ENCODE measurements at places on chromosomes 13 and 19.

DNA sequence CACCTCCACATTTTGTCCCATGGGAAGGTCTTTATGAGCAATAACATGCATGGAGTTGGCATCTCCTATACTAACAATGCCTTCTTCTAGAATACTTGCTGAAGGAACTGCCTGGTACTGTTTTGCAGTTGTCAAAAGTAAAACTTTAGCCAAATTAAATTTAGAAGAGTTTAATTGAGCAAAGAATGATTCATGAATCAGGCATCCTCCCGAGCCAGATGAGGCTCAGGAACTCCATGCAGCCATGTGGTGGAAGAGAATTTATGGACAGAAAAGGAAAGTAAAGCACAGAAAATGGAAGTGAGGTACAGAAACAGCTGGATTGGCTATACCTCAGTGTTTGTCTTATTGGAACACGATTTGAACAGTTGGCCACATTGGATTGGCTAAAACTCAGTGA lies 1081.9 kb downstream of the SLITRK1 start:
- peak; percentile 4 for DNase-seq

GRCh38 chr13:51287758-51288157 lies 51.7 kb upstream of the SERPINE3 start:
- no peak for DNase-seq

DNA sequence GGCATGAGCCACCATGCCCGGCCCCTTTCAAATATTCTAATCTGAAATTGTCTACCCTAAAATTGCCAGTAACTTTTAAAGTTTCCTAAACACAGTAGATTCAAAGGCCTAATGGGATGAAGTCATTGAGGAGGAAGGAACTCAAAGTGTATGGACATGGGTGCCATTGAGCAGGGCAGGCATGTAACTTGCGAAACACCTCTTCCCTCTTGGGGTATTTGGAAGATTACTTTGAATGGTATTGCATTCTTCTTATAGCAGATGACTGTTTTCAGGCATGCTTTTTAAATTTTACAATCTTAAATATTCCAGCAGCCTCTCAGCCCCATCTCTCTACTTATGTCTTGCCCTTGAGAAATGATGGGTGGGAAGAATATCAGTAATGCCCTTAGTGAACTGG lies 21.0 kb downstream of the TM9SF2 start:
- DNase-seq: peak; percentile 43

GRCh38 chr13:111117289-111117688 lies 2.2 kb downstream of the ARHGEF7 start:
- no peak for DNase-seq

GRCh38 chr13:93066187-93066586 lies 160.4 kb upstream of the GPC6 start:
- peak; percentile 3 for DNase-seq

DNA sequence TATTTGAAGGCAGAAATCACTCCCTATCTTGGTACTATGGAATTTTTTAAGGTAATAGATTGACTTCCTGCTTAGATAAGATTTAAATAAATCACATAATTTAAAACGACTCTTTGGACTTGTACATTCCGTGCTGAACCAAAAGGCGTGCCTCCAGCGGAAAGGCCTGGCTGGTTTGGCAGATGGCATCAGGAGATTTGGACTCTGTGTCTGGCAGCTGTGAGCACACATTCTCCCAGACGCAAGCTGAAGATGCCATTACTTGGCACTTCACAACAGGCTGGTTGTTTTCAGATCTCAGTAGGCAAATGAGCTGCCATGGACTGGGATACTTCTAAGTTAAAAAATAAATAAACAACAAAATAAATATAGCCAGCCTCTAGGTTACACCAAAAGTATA lies 104.5 kb upstream of the SLC15A1 start:
- no peak for DNase-seq

DNA sequence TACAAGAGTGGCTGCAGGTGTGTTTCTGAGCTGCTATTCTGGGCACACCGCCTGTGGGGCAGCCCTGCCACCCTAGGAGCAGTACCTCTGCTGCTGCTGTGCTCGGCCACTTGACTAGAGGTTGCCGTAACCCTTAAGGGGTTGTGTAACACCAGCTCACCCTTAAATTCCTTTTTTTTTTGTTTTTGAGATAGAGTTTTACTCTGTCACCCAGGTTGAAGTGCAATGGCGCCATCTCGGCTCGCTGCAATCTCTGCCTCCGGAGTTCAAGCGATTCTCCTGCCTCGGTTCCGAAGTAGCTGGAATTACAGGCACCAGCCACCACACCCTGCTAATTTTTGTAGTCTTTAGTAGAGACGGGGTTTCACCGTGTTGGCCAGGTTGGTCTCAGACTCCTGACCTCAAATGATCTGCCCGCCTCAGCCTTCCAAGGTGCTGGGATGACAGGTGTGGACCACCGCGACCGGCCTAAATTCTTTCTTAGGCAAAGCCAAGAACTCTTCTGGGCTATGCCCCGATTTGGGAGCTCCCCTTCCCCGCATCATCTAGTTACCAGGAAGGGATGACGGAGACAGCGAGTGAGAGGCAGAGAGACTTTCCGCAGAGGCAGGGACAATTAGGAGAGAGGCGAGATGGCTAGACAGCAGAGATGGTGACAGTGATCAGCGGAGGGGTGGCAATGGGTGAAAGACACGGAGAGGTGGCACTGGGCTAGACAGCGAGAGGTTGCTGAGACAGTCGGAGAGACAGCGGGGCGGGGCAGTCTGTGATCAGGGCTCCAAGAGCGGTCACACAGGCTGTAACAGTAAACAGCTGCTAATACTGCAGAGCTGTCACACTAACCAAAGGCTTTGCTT lies 4.4 kb upstream of the LILRA5 start:
- no peak for DNase-seq

GRCh38 chr19:16014923-16015804 lies 61.1 kb upstream of the TPM4 start:
- no peak for DNase-seq

DNA sequence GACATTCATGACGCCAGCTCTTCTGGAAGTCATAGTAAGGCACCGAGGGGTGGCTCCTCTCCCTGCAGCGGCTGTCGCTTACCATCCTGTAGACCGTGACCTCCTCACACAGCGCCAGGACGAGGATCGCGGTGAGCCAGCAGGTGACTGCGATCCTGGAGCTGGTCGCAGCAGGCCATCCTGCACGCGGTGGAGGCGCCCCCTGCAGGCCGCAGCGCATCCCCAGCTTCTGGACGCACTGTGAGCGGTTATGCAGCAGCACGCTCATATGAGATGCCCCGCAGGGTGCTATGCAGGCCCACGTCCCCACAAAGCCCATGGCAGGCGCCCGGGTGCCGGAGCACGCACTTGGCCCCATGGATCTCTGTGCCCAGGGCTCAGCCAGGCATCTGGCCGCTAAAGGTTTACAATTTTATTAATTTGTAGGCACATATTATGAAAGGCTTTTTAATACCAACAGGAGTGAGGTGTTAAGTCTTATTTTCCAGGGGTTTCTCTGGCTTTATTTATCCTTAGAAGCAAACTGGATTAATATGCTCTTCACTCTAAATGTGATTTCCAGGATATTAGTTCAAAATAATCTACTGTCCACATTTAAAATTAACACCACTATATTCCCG lies 35.6 kb upstream of the PSPC1 start:
- no peak for DNase-seq

- DNase-seq: no peak
Measured at GRCh38 chr13:31227063-31227462, 27.3 kb downstream of the B3GLCT start.

GRCh38 chr19:47247308-47247990 lies 8.9 kb upstream of the CCDC9 start:
- no peak for DNase-seq

DNA sequence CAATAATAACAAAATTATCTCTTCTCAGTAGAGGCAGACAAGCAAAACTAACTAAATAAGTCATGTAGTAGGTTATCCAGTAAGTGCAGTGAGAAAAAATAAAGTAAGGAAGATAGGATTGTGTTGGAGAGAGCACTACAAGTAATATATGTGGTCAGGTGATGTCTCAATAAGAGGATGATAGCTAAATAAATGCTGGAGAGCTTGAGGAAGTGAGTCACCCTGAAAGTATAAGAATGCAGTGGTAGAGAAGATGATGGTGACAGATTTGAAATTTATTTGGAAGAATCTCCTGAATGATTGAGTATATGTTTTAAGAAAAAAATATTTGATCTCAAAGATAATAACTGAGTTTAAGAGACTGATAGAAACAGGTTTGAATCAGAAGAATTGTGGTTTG lies 152.2 kb upstream of the PRR20A start:
- DNase-seq: no peak

GRCh38 chr13:44455769-44456168 lies 82.1 kb downstream of the SERP2 start:
- DNase-seq: no peak

DNA sequence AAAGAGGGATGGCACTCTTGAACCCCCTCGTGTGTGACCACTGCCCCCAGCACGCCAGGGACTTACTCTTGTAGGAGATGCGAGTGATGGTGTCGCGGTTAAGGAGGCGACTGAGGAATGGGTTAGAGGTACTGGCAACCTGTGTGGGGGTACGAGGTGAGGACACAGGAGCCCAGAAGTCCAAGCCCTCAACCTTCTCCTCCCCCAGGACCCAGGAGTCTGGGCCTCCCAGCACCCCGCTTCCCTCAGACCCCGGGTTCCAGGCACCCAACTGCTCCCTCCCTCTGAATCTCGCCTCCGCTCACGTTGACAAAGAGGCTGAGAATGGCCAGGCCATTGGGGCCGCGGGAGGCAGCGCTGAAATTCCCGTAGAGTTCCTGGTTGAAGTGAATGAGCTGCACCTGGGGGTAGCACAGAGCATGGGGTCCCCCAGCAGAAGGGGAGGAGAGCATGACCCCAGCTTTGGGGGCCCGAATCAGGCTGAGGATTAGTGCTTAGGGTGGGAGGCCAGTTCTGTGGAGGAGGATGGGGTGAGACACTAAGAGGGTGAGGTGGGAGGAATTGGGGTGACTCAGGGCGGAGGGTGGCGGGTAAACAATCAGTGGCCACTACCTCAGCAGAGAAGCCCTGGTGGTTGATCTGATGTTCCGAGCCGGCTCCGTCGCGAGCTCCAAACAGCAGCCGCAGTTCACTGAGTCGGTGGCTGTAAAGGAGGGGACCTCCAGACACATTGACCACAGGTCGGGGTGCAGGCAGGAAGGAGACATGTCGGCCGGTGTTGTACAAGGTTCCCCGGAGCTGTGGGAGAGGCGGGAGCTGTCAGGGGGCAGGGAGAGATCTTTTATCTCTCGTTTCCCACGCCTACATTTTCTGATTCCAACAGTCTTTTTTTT lies 2.5 kb upstream of the DBP start:
- DNase-seq: no peak

DNA sequence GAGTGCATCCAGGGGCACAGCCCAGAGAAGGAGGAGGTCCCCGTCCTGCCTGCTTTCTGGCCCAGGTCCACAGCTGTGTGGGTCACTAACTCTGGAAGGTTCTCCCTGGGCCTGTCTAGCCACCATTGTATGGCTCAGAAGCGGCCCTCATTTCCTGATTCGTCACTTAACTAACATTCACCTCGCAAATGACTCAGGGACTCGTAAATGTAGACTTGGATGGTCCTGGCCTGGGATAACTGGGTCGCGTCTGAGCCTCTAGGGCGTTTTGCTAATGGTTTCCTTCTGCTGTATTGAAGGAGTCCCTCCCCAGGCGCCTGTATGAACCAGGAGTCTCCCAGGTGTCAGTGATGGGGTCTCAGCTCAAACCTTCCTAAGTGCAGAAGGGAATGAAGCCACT lies 162.8 kb downstream of the ZNF536 start:
- DNase-seq: no peak

DNA sequence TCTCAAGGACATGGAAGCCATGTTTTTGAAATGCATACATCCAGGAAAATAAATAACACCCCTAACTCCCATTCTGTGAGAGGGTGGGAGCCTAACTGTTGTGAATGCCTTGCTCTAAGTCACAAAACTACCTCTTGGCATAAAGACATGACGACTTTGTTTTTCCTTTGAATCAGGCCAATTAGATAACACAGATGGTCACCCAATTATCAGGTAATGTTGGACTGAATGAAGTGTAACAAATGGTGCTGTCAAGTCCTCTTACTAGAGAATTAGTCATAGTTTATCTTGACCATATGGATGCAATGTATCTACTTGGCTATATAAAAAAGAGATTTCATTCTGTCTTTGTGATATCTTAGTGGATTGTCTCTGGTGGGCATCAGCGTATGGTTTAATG lies 553.6 kb upstream of the ATXN8OS start:
- no peak for DNase-seq
